Kidney (tissue), 22 donors: ENCODE measurements at places on chromosomes 12 and 14.

- no peak for DNase-seq
These were observed 13.5 kb downstream of the PSMA3 start for GRCh38 chr14:58258156-58258555.

DNA sequence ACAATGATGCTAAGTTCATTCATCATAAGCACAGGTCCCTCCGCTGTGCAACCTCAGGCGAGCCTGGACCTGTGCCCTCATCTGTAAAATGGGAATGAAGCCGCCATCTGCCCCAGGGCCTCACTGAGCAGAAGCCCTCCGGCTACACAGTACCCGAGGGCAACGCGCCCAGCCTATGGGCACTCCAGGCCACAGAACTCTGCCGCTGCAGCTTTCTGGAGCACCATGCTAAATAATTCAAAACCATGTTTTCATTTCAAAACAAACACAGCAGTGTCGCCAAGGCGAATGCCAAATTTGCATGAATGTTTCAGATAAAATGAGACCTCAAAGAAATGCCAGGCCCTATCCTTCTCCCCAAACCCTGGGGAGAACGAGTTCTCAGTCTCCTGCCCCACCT lies 4.0 kb downstream of the NCOR2 start:
- no peak for DNase-seq

DNA sequence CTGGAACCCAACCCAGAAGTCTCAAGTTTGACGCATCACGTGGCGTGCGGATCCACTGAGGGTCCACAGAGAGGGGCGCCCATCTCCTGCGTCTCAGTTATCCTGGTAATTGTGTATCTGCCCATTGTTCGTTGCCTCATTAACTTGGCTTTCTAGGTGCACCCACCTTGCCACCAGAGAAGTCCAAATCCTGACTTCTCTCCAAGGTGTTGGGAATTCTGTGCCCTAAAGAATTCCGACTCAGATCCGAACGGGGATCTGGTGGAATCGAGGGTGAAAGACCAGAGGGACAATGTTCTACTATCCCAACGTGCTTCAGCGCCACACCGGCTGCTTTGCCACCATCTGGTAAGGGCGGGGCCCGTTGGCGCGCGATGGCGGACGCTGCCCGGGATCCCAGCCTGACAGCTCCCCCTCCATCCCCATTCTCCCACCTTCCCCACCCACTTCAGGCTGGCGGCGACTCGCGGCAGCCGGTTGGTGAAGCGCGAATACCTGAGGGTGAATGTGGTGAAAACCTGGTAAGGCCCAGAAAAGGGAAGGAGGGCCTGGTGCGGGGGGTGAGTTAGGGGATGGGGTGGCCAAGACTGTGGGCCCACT lies 481 bp downstream of the REC8 start:
- peak; percentile 52 for DNase-seq

DNA sequence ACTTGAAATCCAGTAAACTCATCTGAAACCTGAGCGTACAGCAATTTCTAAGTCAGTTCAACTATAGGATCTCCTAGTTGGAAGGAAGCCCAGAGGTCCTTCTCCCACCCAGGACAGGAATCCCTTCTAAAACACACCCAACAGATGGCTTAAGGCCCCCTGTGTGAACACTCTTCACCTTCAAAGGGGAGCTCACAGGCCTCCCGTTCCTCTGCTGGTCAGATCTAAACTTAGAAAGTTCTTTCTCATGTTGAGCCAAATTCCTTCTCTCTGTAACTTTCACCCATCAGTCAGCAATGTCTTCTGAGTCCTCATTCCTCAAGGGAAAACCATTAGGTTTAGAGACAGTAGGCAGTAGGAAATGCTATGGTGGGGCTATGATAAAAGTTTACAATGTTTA lies 355.2 kb downstream of the PCNX1 start:
- no peak for DNase-seq

DNA sequence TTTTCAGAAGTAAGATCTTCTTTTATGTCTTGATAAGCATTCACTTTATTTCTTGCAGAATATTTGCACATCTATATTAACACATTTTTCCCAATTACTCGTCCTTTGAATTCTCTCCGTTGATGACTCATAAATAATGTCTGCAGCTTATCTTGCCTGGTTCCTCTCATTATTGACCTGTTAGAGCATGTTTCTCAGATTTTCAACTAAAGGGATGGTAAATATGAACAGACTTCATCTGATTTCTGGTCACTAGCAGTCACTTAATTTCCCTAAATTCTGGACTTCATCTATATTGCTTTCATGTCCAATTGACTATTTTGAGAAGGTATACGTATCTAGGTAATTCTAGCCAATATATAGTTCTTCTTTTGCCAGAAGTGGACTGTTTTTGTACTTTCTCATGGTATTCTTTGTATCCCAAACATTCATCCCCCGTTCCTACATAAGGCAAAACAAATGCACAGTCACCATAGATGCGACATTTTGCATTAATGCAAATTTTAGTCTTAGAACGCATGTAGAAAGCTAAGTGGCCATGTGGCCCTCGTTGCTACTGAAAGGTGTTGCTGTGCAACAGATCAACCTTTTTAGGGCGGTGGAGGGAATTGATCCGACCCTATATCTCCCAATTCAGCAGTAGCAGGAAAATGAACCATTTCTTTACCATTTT lies 6.2 kb downstream of the PIK3C2G start:
- no peak for DNase-seq

DNA sequence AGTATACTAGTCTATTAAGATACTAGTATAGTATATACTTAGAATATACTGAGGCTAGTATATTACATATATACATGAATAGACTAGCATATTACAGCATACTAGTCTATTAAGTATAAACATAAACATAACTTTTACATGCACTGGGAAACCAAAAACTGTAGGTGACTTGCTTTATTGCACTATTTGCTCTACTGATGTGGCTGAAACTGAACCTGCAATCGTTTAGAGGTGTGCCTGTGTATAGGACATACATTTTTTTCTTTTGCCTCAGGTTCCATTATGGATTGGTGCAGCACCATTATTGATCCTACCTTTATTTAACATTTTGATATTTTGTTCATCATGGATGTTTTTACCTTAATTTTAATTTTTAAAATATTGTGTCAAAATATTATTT lies 143.2 kb upstream of the RGS6 start:
- no peak for DNase-seq

DNA sequence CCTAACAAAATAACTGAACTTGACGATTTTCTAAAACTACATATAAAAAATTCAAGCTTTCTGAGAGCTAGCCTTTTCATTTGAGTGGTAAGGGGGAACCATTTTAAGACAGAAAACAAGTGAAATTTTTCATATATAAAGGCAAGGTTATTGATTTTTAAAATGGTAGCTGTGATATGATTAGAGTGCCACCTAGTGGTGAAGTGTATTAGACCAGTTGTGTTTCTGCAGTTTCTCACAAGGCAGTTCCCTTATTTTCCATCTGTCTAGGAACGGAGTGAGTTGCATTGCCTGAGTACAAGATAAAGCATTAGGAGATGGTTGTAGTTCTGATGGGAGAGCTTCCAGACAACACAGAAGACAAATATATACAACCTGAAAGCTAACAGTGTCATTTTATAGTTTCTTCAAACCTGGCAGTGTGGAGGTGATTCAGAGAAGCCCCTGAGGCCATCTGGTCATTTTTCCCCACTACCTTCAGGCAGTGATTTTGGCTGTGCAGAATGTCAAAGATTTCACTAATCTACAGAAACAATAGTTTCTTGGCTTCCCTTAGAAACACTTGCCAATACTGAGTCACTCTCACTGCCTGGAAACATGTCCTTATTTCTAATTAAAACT lies 180.8 kb downstream of the C12orf50 start:
- DNase-seq, result peak; percentile 73

DNA sequence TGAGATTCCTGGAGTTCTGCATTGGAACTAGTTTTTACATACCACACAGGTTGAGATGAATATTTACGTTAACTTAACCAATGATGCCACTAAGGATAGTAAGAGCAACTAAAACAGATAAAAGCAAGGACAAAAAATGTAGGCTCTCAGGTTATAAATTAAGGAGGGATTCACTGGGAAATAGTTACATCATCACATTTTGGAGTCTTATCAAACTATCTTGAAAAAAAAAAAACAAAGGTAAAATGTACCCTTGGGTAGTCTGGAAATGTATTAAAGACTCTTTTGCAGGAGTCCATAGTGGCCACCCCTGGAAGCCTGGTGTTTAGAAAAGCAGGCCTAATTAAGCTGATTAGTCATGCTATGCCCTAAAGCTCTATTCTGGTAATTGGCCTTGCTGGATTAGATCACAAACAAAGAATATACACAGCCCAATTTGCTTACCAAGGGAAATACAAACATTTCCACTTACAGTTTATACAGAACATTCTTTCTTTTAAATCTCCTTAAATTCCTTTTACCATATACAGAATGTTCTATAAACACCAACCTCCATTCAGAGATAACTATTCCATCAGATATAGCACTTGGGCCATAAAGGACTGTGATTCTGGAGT lies 39.3 kb downstream of the SLC25A47 start:
- DNase-seq, result no peak

DNA sequence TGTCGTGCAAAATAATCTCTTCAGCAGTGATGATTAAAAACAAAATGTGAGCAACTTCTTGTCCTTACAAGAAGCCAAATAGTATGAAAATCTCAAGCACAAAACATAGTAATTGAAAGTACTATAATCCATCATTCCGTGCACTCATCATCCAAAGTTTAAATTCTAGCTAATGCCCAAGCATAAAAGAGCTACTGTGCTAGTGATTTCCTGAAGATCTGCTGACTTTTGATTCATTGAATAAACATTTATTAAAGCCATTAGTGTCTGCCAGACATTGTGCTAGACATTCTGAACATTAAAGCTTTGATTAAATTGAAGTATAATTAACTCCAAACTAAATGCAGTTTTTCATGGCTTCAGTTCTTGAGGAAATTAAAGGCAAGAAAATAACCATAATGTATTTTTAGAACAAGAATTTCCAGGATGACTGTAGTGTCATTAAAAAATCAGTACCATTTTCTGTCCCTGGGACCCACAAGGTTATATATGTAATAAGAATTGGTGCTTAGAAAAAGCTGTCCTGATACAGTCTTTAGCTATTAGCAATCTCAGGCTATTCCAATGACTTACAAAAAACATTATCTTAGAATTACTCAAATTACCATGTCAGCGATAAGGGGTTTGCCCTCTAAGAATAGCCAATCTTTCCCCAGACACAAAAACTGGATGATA lies 71.7 kb downstream of the CMAS start:
- DNase-seq, result no peak

GRCh38 chr14:95835121-95835730 lies 41.4 kb upstream of the TUNAR start:
- no peak for DNase-seq

- no peak for DNase-seq
These were observed 148.2 kb upstream of the CLEC14A start for GRCh38 chr14:38404100-38404541.

DNA sequence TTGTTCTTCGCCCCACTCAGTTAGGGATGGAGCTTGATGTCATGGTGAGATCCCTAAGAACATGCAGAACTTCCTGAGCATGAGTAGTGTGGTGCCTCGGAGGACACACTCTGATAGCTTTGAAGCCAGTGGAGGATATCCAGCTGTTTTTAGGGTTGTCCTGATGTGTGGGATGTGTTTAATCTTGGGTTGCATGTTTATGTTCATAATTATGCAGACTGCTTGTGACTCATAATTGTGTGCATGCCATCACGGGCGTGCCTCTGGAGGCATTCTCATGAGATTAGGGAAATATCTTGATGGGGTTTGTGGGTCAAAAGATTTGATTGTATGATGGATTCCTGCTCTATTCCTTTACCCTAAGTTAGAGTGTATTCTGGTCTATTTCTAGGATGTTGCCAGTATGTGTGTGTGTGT lies 267.4 kb upstream of the PELI2 start:
- DNase-seq, result no peak

DNA sequence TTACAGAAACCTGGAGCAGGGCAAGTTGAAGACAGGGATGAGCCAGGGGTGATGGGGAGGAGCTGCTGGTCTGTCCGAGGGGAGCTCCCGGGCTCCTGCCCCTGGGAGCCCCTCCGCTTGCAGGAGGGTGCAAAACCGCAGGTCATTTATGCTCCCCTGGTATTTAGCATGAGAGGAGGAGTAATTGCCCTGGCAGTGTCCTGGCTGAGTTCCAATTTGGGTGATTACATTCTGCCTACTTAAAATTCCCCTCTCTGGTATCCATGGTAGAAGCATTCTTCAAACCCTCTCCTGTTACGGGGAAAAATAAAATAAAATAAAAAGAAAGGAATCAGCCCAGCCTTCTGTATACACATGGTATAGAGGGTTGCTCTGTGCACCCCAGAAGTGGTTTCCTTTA lies 61.7 kb upstream of the VRK1 start:
- no peak for DNase-seq

DNA sequence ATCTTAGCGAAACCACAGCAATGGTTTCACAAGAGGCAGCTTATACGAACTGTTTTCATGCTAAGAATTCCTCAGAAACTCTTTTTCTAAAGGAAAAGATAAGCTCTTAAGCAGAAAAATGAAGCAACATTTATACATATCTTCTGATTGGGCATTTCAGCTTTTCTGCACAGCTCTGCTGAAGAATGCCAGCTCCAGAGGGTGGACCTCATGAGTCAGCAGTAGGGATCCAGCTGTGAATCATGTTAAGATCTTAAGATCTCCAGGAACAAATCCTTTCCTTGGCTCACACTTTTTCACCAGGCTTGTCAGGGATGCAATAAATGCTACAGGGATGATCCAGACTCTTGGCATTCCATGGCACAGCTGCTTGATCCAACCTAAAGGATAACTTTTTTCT lies 477.1 kb upstream of the CCDC196 start:
- no peak for DNase-seq

GRCh38 chr12:87274594-87275245 lies 754.5 kb downstream of the C12orf50 start:
- peak; percentile 4 for DNase-seq

DNA sequence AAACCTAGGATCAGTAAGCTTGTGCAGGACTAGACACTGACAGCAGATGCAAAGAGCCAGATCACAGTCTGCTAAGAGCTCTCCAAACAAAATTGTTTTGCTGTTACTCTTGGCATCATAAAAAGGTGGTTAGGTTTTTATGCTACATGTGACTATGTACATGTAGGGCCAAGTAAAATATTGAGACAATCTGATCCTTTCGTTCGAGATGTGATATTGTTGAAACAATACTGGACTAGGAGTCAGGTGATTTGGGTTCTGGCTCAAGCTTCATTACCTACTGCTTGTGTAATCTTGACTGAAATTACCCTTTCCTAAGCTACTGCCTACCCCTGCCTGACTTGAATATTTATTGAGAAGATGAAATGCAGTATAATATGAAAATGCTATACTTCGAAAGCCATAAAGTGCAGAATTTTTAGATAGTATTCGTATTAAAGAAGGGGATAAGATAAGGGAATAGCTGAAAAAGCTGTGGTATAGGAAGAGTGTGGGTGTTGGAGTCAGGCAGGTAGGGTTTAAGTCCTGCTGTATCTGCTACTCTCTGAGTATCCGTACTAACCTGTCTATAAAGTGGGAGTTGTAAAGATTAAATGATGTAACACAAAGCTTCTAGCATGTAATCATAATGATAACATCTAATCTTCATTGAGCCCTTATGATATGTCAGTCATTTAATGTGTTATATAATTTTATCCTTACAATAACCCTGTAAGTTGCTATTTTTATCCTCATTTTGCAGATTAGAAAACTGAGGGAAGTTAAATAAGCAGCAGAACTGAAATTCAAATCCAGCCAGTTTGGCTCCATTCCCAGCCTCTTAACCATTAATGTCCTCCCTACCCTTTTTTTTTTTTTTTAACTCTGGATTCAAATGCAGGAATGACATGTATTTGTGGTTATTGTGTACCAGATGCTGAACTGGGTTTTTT lies 38.6 kb upstream of the ATF1 start:
- no peak for DNase-seq
